ENCODE measurements at places on chromosomes 6 and 20.

DNA sequence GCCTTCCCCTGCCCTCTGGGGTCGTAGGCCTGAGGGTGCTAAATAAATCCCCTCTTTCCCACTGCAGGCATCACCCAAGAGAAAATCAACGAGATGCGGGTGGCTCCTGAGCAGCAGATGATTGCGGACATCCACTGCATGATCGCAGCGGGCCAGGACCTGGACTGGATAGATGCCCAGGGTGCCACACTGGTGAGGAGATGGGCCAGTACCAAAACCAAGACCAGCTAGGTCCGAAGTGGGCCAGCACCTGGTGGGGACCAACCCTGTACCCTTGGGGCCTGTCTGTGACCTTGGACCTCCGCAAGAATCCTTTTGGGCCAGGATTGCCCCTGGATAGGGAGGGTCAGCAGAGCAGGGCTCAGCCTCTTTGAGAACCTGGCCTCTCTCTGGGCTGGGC, 23.6 kb upstream of the FAM83D start:
- no peak for DNase-seq

GRCh38 chr6:137834508-137834907, 32.6 kb upstream of the TNFAIP3 start:
- DNase-seq = no peak

DNA sequence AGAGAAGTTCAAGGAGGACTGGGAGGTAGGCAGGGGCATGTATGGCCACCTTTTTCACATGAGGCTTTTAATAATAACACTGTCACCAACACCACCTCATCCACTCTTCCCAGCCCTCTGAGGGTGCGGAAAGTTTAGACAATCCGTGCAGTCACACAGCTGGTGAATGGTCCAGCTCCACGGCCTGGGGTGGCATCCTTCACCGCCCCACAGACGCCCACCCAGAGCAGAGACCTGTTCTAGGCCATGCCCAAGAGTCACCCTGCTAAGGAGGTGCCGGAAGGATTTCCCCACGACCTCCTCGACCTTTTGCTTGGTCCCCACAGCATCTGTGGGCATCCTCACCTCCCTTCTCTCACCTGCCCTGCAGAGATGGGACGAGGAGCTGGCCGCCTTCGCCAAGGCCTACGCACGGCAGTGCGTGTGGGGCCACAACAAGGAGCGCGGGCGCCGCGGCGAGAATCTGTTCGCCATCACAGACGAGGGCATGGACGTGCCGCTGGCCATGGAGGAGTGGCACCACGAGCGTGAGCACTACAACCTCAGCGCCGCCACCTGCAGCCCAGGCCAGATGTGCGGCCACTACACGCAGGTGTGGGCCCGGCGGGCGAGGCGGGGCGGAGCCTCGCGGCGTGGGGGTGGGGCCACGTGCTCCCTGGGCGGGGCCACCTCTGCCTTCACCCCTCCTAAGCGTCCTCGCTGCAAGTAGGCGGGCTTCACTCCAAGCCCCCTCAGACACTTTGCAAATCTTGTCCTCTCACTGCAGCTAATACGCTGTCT, 4.4 kb downstream of the PI16 start:
- no peak for DNase-seq

DNA sequence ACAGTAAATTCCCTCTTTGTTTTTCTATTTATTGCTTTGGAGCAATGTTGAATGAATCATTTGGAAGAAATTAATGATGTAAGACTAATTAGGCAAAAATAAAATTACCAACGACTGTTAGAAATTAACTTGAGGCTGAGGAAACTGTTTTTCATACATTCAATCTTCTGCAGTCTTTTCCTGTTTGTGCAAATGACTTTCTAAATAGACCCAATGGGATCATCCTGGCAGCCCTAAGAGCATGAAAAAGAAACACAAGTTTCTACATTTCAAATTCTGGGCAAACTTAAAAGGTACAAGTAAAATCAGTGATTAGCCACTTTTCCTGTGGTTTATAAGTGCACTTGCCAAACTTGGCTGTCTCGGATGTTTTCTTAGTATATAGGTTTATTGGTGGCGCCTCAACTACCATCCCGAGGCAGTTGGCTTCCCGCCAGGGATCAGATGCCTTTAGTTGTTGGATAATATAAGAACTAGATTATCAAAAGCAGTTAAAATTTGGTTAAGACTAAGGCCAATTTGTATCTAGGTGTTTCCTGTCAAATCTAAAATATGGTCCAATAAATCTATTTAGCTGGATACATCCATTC, 181.2 kb downstream of the ISM1 start:
- DNase-seq = no peak

GRCh38 chr6:2841264-2842138, at the start of gene SERPINB1:
Gene SERPINB1, minus strand, starts transcription at chr6:2841863. Its CDS starts 1,277 bp downstream, at chr6:2840586.
- DNase-seq = peak; percentile 33

- DNase-seq = no peak
Observed at GRCh38 chr6:62367601-62368000, 81.6 kb upstream of the KHDRBS2 start.

DNA sequence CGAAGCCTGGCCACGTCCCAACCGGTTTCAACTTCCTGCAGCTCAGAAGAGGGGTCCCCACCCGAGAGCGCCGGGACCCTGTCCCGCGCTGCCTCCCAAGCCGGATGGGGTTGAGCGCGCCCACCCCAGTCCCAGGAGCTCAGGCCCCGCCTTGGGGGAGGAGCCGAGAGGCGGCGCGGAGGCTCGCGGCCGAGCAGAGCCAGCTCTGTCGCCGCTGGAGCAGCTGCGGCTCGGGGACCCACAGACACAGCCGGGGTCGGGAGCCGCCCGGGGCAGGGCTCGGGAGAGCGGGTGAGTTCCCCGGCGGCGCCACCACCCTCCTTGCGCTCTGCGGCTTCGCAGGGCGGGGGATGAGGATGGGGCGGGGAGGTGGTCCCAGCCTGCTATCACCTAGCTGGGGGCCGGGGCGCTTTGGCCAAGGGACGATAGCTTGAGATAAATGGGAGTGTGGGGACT, at the start of gene PPP1R16B:
TSS of gene PPP1R16B (plus strand) at position 196 of the 456 bp plus-strand sequence. CDS start 30,229 bp downstream, outside the sequence.
- no peak for DNase-seq

DNA sequence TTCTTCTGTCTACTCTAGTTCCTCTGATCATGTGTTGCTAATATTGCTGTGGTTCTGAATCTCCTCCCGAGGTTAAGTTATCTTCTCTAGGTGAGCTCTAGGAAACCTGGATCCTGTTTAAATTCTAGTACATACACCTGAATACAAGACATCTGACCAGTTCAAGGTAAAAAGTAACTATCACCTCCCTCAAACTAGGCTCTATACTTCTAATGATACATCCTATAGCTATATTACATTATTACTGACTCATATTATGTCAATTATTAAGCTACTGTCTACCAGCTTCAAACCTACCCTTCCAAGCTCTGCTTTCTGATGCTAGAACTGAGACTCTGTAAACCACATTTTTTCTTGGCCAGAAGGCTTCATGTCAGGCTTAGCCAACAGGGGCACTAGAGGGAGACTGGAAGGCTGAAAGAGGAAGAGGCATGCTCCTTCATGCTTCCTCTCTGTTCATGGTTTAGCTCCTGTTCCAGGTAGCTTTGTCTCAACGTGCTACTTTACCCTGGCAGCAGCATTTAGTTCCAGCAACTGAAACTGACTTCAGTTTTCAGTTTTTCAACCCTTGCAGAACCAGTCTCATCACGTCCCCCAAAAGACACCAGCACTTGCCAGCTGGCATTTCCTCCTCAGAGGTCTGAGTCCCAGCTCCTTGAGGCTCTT, 148.4 kb upstream of the TOP1 start:
- DNase-seq = no peak

DNA sequence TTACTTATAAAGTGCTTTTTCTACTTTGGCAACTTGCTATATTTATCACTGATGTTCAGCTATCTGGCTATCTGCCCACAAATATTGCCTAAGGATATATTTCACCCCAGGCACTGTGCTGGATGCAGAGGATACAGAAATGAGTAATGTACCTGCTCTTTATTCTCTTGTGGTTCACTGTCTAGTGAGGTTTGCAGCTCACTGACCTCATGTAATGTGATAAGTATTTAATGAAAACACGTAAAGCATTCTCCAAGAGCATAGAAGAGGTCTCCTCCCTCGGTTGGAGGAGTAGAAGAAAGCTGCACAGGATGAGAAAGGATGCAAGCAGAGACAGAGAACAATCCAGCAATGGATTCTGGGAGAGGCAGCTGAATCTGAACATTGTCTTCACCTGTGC, 610.7 kb downstream of the CBLN4 start:
- DNase-seq = no peak

- DNase-seq = no peak
Observed at GRCh38 chr6:28657769-28658465, 132.2 kb downstream of the GPX5 start.

GRCh38 chr6:142605922-142606485, 304.2 kb downstream of the ADGRG6 start:
- DNase-seq = no peak

DNA sequence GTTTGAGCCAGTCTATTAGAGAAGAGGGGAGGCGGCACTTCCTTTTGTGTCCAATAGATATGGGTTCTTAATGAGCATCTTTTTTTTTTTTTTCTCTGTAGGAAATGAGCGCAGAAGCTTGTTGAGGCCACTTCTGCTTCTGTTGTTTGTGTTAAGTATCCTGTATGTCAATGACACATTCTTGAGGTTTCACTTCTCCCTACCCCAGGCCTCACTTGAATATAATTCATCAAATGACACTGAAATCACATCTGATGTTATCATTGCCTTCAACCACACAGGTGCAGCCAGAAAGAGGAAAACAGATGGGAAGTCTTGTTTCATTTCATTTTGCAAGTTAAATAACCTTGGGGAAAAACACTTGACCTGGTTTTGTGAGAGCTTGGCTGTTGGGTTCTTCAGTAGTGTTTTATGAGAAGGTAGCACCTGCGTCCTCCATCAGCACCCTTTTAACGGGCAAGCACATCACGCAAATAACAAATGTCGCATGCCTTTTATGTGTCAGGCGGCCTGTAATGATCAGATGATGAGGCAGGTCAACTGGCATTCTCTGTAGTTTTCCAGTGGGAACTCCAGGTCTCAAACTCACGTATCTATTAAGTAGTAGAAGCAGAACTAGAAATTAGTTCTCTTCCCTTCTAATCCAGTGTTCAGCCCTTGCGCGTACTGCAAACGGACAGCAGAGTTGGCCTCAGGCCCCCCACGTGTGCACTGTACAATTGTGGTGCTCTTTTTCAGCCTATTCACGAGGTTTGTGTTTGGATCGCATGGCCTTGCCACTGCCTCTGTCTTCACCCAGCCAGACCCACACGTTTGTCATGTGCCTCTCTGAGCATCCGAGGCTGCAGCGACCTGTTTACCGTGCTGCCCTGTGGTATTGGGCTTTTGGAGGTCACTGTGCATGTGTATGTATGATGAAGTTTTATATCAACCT, 23.5 kb downstream of the PLEKHG1 start:
- DNase-seq = peak; percentile 96

- DNase-seq = no peak
Observed at GRCh38 chr6:161748535-161749416, 474.9 kb upstream of the AGPAT4 start.

GRCh38 chr6:33993653-33994471, 152.0 kb downstream of the GRM4 start:
- no peak for DNase-seq

GRCh38 chr6:84771756-84772356, 7.5 kb upstream of the TBX18 start:
- DNase-seq = no peak

GRCh38 chr6:125375821-125376220, 74.1 kb upstream of the HDDC2 start:
- no peak for DNase-seq

- DNase-seq = peak; percentile 89
Observed at GRCh38 chr6:19851241-19852089, 14.3 kb downstream of the ID4 start.

DNA sequence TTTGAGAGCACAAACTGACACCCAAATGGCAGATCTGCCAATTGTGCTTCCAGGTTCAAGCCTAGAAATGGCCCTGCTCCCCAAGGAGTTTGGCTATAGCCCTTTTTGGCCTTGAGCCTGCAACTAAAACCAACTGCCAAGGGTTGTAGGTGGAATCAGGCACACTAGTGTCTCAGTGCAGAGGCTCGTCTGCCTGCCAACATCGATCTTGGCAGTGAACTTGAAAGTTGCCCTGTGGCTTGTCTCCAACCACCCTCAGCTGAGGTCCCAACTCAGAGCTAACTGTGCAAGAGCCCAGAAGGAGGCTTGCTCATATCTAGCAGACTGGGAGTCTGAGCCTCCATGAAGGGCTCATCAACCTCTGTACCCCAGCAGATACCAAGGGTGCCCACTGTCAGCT, 92.7 kb upstream of the GLP1R start:
- no peak for DNase-seq

GRCh38 chr6:47105469-47106178, 63.5 kb upstream of the ADGRF1 start:
- DNase-seq = no peak

GRCh38 chr6:147637620-147638195, 129.2 kb downstream of the SAMD5 start:
- DNase-seq = no peak

DNA sequence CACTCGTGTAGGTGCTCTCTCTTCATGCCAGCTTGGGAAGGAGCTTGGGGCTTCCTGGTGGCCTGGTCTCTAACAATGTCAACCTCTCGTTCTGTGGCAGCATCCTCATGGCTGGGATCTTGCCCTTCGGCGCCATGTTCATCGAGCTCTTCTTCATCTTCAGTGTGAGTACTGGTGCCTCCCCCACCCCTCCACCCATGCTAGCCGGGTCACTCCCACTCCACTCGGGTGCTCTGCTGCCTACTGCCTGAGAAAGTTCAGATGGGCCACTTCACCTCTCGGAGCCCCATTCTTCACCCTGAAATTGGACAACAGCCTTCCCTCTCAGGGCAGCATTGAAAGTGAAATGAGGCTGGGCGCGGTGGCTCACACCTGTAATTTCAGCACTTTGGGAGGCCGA, 48.8 kb downstream of the TM9SF4 start:
- DNase-seq = no peak

- DNase-seq = no peak
Observed at GRCh38 chr6:147136057-147136456, 68.2 kb upstream of the STXBP5 start.

- DNase-seq = no peak
Observed at GRCh38 chr20:24747010-24747712, 201.9 kb upstream of the CST7 start.

DNA sequence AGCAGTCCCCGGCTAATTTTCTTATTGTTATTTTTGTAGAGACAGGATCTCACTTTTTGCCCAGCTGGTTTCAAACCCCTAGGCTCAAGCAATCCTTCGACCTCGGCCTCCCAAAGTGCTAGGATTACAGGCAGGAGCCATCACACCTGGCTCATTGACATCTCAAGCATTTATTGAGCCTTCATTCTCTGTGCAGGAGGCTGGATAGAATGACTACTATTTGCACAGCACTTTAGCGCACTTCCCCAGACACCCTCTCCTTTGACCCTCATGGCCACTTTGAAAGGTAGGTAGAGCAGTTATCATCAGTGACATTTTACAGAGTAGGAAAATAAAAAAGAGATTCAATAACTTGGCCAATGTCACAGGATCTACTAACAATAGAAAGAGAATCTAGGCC, 124.0 kb upstream of the STXBP5 start:
- DNase-seq = no peak

- DNase-seq = no peak
Observed at GRCh38 chr20:4813863-4814695, 92.4 kb downstream of the PRND start.
